Breast epithelium (tissue), 4 donors: ENCODE measurements at places on chromosomes 5 and 9.

DNA sequence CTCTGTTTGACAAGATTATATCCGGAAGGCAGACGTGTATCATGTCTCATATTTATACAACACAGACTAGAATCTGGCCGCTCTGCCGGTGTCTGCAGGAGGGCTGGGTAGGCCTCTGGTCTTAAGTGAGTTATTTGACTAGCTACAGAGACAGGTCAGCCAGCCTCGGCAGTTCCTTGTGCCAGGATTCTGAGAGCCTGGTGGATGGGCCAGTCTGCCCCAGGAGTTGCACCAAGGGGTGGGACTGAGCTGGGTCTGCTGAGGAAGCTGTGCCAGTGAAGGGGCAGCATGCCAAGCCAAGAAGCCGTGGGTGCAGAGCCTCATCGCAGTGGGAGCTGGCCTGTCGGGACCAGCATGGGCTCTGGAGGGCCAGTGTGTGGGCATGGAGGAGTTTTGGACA, 7.1 kb downstream of the SNX18 start:
- no peak for DNase-seq

- DNase-seq = no peak
Observed at GRCh38 chr9:90975781-90976538, 174.3 kb downstream of the SYK start.

- no peak for DNase-seq
Observed at GRCh38 chr5:38163636-38164237, 94.6 kb upstream of the EGFLAM start.

DNA sequence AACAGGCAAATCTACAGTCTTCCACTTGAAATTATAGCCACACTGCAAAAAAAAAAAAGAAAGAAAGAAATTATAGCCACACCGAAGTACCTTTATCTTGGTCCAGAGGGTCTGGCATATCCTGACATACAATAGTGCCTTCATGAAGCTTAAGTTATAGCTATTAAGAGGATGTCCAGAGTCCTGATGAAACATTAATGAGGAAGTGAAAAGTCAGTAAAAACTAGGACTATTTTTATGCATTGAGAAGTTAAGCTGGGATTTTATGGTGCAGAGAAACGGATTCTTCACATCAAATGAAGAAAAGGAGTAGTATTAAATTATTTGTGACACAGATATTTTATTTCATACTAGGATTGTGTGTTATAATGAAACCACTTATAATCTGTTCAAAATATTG, 123.9 kb downstream of the SV2C start:
- DNase-seq = no peak

DNA sequence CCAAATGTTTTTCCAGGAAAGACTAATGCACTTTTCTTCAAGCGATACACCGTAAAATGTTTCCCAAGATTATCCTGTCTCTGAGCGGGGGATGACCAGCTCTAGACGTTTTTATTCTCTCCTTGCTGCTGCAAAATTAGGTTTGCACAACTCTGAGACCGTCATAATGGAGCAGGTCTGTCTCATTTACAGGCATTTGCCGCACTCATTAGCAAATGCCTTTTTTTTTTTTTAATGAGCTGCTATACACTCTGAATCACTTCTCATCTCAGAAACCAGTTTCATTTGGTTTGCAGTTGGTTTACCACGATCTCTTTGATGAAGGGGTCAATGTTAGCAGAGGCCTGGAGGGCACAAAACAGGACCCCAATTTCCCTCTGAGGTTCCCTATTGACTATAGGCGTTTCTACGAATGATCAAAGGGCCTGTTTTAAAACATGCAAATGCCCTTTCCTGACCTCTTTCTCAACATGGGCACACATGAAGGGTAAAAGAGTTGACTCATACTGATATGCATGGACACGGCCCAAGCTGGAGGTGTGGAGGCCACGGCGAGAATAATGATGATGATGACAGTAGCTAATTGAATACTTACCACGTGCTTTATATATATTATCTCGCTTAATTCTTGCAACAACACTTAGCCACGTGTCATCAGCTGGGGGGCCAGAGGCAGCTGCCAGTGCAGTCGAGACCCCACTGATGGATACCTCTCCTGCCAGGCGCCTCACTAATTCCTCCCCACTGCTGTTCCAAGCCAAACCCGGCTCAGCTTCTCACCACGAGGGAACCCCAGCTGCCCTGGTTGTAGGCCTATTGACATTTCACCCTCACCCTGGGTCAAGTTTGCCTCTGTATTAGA, 89.9 kb upstream of the PTCH1 start:
- DNase-seq = no peak
